ENCODE measurements at places on chromosomes 7 and 10. TPM values are rescaled to one million over a fixed set of nuclear protein-coding genes. Genes with fewer than 3 reads are reported as not detected.

The SEMA3C gene
- 143 TPM for total RNA-seq

The KIAA1549 gene
- 5.2 TPM for total RNA-seq

DNA sequence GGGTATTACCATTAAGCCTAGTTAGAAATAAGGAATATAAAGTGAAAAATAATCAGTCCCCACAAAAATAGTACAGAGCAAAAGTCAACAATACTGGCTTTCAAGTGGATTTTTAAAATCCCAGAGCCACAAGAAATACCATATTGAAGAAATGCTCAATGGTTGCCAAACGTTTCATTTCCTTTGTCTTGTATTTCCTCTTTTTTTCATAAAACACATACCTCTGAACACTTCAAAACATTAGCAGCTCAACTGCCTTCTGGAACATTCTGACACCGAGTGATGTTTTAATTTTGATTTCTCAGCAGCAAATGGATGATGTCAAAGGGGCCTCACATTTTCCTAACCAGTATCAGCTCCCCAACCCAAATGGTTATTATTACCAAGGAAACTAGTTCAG, 10.5 kb downstream of the NOD1 start:
- no peak for DNase-seq

The TMEM229A gene
- 0.27 TPM for total RNA-seq

The ZNF22 gene
- 24.9 TPM for total RNA-seq

DNA sequence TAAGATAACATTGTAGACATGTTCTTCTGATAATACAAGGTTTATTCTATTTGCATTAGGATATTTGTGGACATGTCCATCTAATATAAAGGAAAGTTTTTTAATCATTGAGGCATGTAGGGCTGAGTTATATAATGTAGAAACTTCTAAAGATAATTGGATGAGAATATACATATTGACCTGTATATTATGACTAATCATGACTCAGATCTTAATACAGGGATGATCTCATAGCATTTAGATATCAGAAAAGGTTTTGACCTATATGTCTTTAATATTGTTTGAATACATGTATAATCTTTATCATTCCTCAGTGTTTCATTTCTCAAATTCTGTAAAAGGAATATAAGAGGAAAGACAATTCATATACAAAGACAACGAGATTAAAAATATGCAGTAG, 39.2 kb downstream of the CD36 start:
- DNase-seq: no peak

- no peak for DNase-seq
These were observed 23.8 kb upstream of the PTTG1IP2 start for GRCh38 chr7:90445633-90446032.

DNA sequence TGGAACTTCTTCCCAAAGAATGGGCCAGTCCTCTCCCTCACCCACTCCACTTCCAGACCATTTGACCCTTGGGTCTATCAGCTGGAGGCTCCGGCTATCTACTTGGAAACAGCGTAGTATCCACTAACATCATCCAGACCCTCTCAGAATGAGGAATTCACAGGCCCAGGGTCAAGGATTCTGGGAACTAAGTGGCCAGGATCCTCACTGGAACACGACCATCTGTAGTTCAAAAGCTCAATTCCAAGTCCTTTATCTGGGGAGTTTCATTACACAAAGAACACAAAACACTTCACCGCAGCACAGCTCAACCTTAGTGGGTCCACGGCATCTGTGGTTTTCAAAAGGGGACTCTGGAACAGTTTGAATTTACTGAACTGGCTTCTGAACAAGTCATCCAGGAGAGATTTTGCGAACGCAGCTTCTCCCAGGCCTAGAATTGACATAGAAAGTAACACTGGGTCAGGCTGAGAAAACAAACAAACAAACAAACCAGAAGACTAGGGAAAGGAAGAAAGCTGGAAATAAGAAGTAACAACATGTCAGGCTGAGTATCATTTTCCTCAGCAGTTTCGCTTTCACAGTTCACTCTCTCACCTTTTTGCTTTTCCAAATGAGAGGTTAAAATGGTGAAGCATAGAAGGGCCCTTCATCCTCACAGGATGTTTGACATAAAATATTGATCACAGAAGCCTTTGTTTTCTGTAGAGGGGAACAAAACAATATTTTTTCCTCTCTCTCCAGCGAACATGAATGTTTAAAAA, 57.6 kb upstream of the USP6NL start:
- DNase-seq: peak; percentile 14

DNA sequence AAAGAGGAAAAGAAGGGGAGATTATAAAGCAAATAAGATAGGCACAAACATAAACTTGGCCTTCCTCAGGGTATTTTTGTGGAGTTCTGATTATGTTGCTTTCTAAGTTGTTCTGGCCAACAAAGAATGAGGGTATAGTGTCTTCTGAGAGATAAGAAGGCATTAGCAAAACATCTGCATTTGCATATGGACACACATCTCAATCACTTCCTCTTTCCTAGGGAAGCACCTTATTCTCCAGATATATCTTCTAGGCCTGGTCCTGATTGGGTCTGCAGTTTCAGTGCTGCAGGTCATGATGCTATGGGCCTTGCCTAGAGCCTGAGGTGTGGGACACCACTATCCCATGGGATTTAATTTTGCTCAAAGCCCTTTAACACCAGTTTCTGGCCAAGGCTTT, 308.8 kb upstream of the PHYHIPL start:
- DNase-seq: no peak

The ZNF365 gene
- 0.18 TPM for total RNA-seq

DNA sequence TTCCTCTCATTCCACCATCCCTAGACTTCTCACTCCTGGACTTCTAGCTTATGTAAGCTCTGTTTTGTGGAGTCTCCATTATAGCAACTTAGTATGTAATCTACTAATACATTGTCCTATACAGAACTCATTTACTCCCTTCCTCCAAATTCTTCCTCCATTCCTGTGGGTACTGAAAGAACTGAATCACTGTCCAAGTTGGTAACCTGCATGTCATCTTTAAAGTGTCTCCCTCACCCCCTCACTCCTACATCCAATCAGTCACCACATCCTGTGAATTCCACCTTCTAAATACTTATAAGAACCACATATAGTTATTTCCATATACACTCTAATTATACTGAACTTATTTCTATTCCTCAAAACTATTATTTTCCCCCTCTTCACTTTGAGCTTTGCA, 20.3 kb downstream of the AASS start:
- no peak for DNase-seq

DNA sequence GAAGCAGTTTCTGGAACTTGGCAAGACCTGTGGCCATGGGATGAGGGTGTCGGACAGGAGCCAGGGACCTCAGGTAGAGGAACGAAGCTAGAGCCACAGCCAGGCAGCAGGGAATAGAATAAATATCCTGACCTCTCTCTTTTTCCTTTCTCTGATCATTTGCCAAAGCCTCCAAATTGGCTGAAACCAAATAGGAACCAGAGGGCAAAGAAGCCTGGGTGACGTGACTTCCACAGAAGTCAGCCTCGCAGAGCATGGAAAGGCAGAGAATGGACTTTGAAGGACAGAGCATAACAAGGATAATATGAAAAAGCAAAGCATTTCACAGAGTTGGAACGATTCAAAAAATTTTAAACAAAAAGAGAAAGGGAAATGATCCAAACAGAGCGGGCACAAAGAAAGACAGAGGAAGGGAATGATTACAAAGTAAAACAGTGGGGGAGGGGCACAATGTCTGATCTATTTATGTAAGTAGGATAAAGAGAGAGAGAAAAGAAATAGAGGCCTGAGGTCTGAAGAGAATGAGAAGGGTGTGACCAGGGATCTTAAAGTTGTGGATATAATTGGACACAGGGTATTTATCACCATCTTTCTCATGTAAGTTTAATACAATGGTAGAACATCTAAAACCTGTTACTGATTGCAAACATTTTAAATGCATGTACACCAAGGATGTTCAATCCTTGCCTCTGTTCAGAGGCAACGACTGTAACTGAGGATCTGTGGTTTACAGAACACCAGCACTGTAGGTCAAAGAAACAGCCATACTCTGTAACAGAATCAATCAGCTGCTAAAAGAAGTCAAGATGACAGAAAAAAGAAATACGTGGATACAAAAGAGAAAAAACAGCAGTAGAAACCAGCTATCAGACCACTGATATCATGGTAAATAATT, 4.5 kb upstream of the ZEB1 start:
- no peak for DNase-seq

DNA sequence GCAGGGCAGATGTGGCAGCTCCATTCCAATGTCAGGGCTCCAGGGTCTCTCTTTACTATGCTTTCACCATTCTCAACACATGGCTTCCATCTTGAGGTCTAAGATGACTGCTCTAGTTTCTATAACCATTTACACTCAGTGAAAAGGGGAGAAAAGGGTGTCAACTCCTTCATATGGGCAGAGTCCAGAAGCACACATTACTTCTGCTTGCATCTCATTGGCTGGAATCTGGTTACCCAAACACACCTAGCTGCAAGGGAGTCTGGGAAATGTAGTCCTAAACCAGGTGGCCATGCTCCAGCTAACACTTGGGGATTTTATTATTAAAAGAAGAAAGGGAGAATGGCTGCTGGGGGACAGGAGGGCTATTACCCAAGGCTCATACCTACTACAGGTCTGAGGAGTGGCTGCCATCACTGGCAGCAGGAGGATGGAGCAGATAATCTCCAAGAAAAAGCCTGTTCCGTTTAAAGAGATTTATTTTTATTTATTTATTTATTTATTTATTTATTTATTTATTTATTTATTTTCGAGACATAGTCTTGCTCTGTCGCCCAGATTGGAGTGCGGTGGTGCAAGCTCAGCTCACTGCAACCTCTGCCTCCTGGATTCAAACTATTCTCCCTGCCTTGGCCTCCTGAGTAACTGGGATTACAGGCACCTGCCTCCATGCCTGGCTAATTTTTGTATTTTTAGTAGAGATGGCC, 29.1 kb upstream of the LBX1 start:
- no peak for DNase-seq

DNA sequence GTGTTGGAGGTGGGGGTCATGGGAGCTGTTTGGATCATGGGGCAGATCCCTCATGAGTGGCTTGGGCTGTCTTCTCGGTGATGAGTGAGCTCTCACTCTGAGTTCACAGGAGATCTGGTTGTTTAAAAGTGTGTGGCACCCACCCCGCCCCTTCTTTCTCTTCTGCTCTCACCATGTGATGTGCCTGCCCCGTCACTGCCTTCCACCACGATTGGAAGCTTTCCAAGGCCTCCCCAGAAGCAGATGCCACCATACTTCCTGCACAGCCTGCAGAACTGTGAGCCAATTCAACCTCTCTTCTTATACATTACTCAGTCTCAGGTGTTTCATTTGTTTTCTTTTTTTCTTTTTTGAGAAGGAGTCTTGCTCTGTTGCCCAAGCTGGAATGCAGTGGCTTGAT, 170.0 kb downstream of the PTPN20 start:
- no peak for DNase-seq

DNA sequence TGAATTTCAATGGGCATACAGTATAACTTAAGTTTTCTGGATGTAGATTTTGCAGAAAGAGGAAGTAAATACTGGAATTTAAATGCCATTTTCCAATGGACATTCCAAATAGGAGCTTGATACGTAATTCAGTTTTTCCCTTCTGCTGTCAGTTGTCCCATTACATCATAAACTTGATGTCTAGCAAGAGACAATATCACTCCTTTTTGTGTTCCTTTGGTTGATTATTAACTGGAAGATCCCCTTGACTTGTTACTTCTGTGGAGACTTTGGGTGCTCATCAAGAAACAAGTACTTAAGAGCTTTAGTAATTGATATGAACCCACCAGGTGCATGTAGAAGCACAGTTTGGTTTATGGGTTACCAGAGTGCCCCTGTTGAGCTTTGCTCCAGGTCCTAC, 116.1 kb downstream of the ST7 start:
- no peak for DNase-seq

DNA sequence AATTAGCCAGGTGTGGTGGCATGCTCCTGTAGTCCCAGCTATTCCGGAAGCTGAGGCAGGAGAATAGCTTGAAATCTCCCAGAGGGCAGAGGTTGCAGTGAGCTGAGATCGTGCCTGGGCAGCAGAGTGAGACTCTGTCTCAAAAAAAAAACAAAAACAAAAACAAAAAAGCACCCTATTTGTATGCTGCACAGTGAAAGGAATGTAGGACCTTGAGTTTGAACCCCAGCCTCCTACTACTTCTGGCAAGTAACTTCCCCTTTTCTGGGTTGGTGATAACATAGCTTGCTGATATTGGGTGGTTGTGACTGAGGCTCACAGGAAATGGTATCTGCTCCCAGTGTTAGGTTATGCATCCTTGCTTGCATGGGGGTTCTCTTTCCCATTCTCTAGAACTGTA, 205.3 kb downstream of the BUB3 start:
- no peak for DNase-seq

The AKR1C8 gene
- 0.94 TPM for total RNA-seq

DNA sequence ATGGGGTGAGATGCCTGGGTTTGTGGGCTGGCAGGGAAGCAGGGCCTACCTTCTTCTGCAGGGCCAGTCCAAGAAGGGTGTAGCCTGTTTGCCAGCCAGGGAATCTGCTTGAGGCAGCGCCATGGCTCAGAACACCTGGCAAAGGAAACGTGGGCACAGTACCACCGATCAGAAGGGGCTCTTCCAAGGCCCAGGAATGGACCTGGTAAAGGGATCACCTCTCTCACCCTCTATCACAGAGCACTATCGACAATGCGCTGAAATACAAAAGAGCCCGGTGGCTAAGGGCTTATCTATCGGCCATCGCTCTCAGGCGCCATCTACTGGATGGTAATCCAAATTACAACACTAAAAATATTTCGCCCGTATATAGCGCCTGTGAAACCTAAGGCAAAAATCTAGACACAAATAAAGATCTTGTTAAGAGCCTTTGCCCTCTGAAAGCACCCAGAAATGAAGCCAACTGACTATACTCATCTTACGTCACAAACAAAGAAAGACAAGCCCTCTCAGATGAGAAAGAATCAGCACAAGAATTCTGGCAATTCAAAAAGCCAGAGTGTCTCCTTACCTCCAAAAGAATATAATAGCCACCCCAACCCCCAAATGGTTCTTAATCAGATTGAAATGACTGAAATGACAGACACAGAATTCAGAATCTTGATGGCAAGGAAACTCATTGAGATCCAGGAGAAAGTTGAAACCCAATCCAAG, 217.8 kb upstream of the HPS1 start:
- no peak for DNase-seq

The AS3MT gene
- total RNA-seq: 0.49 TPM

DNA sequence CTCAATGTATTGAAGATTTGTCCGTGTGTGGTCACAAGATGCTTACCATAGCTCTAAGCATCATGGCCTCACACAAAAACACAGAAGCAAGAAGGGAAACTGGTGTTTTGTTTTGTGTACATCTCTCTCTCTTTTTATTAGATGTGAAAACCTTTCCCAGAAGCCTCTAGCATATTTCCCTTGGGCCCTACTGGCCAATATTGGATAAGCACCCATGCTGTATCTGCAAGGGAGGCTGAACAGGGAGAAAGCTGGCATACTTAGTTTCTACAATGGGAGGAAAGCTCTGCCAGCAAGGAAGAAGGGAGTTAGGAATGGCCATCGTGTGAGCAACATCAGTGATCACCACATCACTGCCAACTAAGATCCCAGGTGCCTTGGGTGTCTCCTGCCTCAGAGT, 9.6 kb upstream of the NAMPT start:
- DNase-seq: no peak

Measured in sciatic nerve (tissue), 2 donors.